H1 (cell line): ENCODE measurements at places on chromosomes 11 and 22. TPM values are rescaled to one million over a fixed set of nuclear protein-coding genes. Genes with fewer than 3 reads are reported as not detected.

DNA sequence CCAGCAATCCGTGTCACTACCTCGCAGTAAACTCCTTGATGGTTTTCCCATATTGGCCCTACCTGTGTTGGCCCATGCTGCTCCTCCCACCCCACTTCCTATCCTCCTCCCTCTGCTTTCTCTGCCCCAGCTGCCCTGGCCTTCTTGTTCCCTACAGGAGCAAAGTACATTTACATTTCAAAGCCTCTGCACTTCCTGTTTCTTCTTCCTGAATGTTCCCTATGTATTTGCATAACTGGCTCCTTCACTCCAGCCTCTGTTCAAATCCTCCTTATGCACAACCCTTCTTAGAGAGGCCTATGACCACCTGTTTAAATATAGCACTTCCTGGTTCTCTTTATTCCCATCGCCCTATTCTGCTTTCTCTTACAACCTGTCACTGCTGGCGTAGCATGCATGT lies 62.2 kb downstream of the PARVA start:
- no peak overlapping the region for H3K27ac ChIP-seq
- no peak overlapping the region for H3K4me3 ChIP-seq
- H3K27me3 ChIP-seq, result no peaks in the 10 kb centered on the region
- peaks cover 3% of the 10 kb centered on the region for H3K4me1 ChIP-seq
- no peaks in the 10 kb centered on the region for H3K36me3 ChIP-seq
- no peak for DNase-seq

GRCh38 chr11:108559904-108560303 lies 33.7 kb downstream of the EXPH5 start:
- H3K27me3 ChIP-seq, result no peaks in the 10 kb centered on the region
- H3K27ac ChIP-seq, result no peak overlapping the region
- no peak overlapping the region for H3K4me3 ChIP-seq
- no peaks in the 10 kb centered on the region for H3K4me1 ChIP-seq
- DNase-seq, result no peak

GRCh38 chr11:92830377-92831155 lies 138.9 kb upstream of the MTNR1B start:
- H3K4me1 ChIP-seq, result no peaks in the 10 kb centered on the region
- no peaks in the 10 kb centered on the region for H3K27me3 ChIP-seq
- no peak for DNase-seq
- H3K4me3 ChIP-seq, result no peak overlapping the region
- H3K27ac ChIP-seq, result no peak overlapping the region

DNA sequence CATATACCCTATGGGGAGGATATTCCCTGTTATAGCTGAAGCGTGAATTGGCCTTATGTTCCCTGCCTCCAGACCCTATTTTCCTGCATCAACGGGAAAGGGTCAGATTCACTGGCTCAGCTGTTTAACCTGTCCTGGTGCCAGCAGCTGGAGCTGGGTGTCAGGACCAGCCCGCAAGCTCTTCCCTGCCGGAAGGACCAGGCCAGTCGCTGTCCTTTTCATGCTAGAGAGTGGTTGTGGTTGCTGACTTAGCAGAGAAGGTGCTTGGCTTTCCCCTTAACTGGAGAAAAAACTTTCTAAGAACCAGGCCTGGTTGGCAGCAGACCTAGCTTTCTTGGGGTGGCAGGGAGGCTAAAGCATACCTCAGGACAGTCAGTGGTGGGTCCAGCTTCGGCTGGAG lies 5.2 kb upstream of the SREBF2 start:
- H3K27ac ChIP-seq, result no peak overlapping the region
- no peaks in the 10 kb centered on the region for H3K27me3 ChIP-seq
- no peak overlapping the region for H3K4me3 ChIP-seq

- no peak for DNase-seq
- no peaks in the 10 kb centered on the region for H3K27me3 ChIP-seq
- no peak overlapping the region for H3K27ac ChIP-seq
- no peak overlapping the region for H3K4me3 ChIP-seq
- H3K4me1 ChIP-seq, result no peaks in the 10 kb centered on the region
- H3K36me3 ChIP-seq, result no peaks in the 10 kb centered on the region
Measured at GRCh38 chr11:112121981-112122615, 35.4 kb downstream of the SDHD start.

DNA sequence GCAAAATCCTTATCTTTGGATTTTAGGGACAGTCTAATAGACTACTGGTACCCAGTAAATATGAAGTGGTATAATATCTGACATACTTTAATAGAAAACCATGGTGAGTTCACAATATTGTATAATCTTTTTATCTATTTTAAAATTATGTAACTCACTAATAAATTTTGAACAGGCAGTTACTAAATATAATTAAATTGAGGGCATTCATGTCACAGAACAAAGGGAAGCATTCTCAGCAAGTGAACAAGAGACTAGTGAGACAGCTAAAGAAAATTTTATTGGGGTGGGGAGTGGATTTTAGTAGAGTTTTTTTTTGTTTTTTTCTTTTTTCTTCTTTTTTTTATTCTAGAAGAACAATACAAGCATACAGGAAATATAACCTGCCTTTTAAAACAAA lies 55.0 kb downstream of the DNAJC24 start:
- H3K4me1 ChIP-seq, result peaks cover 14% of the 10 kb centered on the region; the same call in 1 of the 2 replicates
- no peak for DNase-seq
- no peaks in the 10 kb centered on the region for H3K27me3 ChIP-seq
- H3K36me3 ChIP-seq, result no peaks in the 10 kb centered on the region
- no peak overlapping the region for H3K4me3 ChIP-seq

DNA sequence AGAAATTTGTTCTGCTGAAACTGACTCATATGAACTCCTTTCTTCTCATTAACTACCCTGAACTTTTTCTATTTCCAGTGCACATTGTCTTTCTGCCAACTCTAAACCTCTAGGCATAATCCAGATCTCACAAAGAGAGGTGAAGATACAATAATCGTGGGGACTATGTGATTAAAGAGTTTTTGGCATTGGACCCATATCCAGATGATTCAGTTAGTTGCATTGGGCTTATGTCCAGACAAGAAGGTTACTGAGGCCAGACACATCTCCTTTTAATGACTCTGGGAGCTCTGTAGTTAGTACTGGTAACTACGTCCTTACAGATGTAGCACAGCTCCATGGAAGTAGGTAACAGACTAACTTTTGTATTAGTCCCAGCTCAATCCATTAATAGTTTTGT lies 273.0 kb downstream of the CASP12 start:
- no peak overlapping the region for H3K27ac ChIP-seq
- H3K27me3 ChIP-seq, result no peaks in the 10 kb centered on the region
- no peak overlapping the region for H3K4me3 ChIP-seq
- no peak for DNase-seq
- H3K36me3 ChIP-seq, result no peaks in the 10 kb centered on the region
- peaks cover 14% of the 10 kb centered on the region for H3K4me1 ChIP-seq

DNA sequence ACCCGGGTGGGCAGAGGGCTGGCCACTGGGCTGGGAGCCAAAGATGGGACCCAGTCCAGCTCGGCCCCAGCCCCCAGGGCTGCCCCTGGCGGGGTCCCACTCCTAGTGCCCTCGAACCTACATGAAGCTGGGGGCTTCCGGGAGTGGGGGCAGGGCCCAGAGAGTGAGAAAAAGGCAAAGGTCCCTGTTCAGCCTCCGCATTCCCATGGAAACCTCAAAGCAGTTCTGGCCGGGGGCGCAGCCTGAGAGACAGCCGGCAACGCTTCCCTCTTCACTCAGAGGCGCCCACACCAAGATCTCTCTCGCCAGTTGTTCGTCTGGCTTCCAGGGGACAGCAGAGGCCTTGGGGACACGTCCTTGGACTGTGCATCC lies 22.4 kb upstream of the ARHGAP8 start:
- 0 out of 2 replicates have a peak, but pooled peaks cover 2% of the 10 kb centered on the region for H3K4me1 ChIP-seq
- no peak overlapping the region for H3K4me3 ChIP-seq
- no peak overlapping the region for H3K27ac ChIP-seq
- no peak for DNase-seq
- H3K36me3 ChIP-seq, result no peaks in the 10 kb centered on the region

- H3K36me3 ChIP-seq, result no peaks in the 10 kb centered on the region
- no peak for DNase-seq
- H3K4me3 ChIP-seq, result no peak overlapping the region
Measured at GRCh38 chr22:27347951-27348350, 453.6 kb downstream of the MN1 start.

Gene CSRP3
- not detected in 2 replicates for polyA plus RNA-seq

Gene ARRB1
- polyA plus RNA-seq, result 9.4 and 12.4 TPM in 2 replicates

Gene KCNE3
- 1.9 and 4.1 TPM in 2 replicates for polyA plus RNA-seq

Gene SLC22A25
- not detected in 2 replicates for polyA plus RNA-seq

Gene ABCG4
- polyA plus RNA-seq, result 1.8 and 2.9 TPM in 2 replicates
